Keratinocyte (primary cell): ENCODE measurements at places on chromosomes 1 and 21. TPM values are rescaled to one million over a fixed set of nuclear protein-coding genes. Genes with fewer than 3 reads are reported as not detected.
A peak's percentile ranks its signal among the peaks of the same experiment; 100 is the strongest.

- no peak for DNase-seq
Measured at GRCh38 chr1:108199781-108200686, at the start of gene SLC25A24. TSS of gene SLC25A24 (minus strand) at chr1:108200343. CDS start at chr1:108200138, 205 bp downstream.

DNA sequence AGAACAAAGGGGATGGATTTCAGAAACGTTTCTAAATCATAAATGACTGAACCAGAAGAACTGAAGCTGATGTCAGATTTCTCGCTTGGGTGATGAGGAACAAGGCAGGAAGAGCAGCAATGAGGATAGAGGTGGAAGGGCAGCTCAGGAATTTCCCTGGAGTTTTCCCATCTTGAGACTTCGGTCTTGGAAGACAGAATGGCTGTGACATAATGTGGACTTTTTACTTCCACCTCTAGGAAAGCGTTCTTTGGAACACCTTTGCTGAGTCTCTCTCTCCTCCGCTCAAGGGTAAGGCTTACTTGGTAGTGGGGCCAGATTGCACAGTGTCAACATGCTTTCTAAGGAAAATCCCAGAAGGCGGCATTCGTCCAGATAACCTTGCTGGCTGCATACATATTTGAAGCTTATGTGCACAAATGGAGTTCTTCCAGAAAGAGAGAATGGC, 36.6 kb downstream of the DEGS1 start:
- DNase-seq = no peak

- no peak for DNase-seq
Measured at GRCh38 chr1:86503406-86504136, 34.8 kb downstream of the CLCA1 start.

DNA sequence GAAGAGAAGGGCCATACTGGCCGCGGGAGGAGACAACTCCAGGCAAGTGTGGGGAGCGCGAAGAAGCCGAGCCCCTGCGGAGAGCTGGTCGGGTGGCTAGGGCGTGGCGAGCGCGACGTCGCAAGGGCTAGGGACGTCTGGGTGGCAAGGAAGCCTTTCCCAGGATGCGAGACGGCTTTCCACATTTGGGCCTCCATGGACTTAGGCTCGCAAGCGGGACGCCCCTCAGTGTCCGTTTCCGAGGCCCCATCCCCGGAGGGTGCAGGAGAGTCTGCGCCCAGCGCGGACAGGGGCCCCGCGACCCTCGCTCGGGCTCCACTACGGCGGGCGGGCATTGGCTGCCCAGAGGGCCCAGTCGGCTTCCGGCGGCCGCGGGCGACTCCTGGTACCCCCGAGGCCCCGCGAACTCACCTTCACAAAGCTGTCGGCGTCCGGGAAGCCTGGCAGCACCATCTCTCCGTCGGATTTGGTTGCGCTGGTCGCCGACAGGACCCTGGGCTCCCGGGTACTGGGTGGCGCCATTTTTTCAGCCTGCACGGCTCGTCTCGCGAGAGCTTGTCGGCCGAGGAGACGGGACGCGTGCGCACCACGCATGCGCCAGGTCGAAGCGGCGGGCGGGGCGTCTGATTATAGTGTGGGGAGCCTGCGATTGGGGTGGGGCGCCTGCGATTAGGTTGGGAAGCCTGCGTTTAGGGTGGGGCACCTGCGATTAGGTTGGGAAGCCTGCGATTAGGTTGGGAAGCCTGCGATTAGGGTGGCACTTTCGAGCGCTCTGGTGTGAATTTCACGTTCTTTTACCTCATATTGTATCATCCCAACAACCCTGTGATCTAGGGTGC, at the start of gene EXOSC10:
EXOSC10 (minus strand) TSS at position 560 of the 839 bp plus-strand sequence; CDS start at position 522, 38 bp downstream.
- DNase-seq = peak; percentile 55

DNA sequence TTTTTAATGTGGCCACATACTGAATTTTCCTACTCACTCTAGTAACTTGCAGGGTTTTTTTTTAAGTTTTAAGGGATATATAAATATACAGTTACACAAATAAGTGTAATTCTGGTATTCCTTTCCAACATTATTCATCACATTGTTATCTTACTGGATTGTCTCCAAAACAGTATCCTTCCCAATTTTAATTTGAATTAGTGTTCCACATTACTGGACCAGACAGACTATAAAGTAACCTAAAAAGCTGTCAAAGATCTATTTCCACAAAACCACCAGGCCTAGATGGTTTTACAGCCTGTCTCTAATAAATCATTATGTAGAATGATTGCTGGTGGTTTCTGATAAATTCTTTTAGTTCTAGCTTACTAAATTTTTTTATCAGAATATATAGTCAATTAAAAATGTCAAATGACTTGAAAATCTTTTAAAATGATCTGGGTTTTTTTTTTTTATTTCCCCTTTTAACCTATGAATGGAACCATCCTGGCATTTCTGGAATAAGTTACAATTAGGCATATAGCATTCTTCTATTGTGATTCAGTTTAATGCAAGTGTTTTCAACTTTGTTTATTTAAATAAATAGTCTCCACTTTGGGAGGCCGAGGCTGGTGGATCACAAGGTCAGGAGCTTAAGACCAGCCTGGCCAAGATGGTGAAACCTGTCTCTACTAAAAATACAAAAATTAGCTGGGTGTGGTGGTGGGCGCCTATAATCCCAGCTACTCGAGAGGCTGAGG, 59.3 kb downstream of the PACC1 start:
- no peak for DNase-seq

DNA sequence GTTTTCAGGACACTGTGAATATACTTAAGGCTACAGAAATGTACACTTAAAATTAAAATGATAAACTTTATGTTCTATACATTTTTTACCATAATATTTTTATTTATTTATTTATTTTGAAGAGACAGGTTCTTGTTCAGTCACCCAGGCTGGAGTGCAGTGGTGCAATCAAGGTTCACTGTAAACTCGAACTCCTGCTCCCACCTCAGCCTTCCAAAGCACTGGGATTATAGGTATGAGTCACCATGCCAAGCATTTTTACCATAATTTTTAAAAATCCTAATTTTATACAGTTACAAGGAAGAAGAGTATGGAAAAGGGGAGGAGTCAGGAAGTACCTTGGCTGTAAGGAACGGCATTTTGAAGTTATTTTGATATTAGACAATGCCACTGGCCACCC, 23.6 kb upstream of the ANGPTL3 start:
- no peak for DNase-seq

DNA sequence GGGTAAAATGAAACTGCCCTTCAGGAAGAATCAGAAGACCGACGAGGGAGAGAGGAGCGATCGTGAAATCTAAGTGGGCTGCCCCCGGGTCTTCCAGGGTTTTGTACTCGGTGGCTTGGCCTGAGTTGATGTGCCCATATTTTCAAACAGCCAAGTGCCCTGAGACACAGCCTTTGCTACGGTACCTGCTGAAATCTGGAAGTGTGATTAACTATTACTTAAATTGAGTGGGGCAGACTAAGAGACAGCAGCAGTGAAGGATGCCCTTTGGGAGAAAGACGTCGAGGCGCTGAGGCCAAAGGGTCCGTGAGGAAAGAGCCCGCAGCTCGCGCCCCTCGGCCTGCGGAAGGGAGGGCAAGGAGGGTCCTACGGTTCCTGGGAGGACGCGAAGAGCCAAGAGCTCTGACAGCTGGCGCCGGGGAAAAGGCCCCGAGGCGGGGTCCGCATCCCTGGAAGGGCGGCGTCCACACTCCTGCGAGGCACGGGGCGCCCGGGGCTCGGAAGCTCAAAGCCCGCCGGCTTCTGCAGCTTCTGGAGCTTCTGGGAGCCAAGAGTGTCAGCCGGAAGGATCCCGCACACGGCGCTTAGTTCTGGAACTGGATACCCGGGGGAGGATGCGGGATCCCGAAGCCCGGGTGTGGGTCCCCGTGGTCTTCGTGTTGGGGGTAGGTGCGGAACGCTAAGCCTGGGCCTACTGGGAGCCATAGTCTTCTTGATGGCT, 15.4 kb upstream of the RNU1-4 start:
- DNase-seq = no peak

- no peak for DNase-seq
Measured at GRCh38 chr1:16267690-16268180, 30.8 kb upstream of the CPLANE2 start.

DNA sequence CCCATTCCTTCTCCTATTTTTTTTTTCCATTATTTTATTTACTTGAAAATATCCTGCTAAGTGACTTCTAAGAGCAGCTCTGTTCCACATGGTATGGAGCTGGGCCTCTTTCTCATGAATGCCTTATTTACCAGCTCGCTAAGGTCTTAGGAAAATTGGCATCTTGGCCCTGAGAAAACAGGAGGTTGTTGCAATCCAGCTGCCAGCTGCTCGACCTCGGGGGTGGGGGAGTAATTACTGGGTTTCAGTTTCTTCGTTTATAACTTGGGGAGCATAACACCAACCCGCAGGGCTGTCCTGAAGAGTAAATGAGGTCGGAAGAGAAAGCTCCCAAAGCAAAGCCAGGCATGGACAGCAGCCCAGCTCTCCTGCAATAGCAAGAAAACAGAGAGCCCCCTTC, 176.3 kb downstream of the AJAP1 start:
- no peak for DNase-seq

DNA sequence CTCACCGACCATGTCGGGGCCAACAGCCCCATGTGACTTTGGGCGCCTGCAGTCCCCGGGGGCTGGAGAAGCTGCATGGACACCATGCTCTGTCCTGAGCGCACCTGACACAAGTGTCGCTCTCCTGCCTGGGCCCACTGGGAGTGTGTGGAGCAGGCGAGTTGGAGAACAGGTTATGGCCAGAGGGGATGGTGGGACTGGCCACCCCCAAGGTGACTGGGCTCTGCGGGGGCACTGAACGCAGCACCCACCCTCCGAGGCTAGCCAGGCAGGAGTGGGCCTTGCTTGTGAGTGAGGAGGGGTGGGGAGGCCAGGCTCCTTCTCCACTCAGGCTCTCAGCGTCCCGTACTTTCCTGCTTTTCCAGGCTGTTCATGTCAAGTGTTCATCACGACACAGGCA, 35.6 kb downstream of the SNAP47 start:
- no peak for DNase-seq

- no peak for DNase-seq
Measured at GRCh38 chr1:17514776-17515175, 24.7 kb upstream of the ARHGEF10L start.

GRCh38 chr1:231855926-231856325, 229.3 kb downstream of the DISC1 start:
- DNase-seq = no peak

DNA sequence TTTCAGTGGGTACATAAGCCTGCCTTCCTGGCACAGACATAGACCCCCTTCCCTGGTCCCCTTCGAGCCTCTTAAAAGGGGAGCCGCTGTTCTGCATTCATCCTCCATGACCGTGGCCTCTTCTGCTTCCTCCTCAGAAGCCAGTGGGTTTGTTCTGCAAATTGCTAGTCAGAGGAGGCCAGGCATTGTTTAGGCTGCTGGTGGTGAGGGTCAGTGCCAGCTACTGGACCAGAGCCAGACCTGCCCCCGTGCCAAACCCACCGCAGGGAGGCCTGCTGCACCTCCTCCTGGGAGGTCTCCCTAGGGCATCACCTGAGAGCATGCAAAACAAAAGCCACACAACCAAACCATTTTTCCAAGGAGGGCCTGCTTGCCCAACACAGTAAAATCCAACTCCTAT, 178.4 kb downstream of the MIS18A start:
- DNase-seq = no peak

GRCh38 chr1:206005234-206005633, 2.0 kb upstream of the RAB7B start:
- no peak for DNase-seq

DNA sequence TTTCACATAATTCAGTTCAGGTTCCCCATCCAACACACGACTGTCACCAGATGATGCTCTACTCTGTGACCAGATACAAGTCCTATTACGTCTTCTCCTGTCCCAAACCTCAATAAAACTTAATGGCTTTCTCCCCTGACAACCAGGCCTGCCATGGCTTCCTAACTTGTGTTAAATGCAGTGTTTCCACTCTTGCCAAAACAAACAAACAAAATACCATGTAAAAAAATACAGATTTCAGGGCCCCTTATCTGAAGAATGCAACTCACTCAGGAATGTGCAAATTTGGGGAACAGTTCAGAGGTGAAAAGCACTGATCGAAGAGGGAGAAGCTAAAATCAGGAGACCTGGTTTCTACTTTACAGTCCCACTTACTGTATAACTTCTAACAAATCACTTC, 863 bp upstream of the NUF2 start:
- DNase-seq = no peak

GRCh38 chr1:160148121-160148520, 3.3 kb upstream of the ATP1A4 start:
- no peak for DNase-seq

GRCh38 chr21:15722591-15723324, 7.0 kb upstream of the USP25 start:
- DNase-seq = no peak

DNA sequence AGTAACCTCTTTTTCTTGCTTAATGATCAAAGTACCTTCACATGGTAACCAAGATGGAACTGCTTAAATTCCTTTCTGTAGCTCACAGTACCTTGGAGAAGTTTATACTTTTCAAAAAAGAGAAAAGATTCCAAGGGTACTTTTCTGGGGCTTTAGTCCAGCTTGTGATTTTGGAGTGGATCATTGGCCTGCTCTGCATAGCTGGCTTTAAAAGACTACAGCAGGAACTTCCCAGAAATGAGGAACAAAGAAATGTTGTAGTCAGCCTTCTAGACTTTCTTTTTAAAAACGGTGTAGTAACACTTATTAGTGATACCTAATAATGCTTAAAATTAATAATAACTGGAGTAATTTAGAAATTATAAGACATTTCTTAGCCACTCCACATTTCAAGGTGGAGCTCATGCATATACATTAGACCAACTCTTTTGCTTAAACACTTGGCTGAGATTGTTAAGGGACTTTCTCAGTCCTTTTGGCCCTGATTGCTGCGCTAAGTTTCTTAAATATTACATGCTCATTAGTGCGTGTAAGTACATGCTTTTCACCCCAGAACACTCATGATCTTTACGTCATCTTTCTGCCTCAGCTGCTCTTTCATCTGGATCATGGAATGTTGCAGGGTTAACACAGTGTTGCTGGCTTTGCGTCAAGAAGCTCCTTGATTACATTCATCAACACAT, 57.3 kb downstream of the SDCCAG8 start:
- peak; percentile 67 for DNase-seq

- no peak for DNase-seq
Measured at GRCh38 chr1:9345471-9345870, 52.8 kb downstream of the SPSB1 start.

KRTAP26-1 gene
- not detected in 3 replicates for polyA plus RNA-seq

TFF1 gene
- polyA plus RNA-seq = not detected in 3 replicates

FAM167B gene
- polyA plus RNA-seq = 0.06 to 0.07 TPM in 2 of 3 replicates, not detected in the other

TRIM45 gene
- 2.5 to 2.7 TPM (median 2.6 TPM) in 3 replicates for polyA plus RNA-seq

SLC26A9 gene
- 0.03 to 0.08 TPM (median 0.03 TPM) in 3 replicates for polyA plus RNA-seq

FOXJ3 gene
- polyA plus RNA-seq = 26.7 to 40.2 TPM (median 30.2 TPM) in 3 replicates

CFAP74 gene
- not detected in 3 replicates for polyA plus RNA-seq

ZNF695 gene
- 0.30 to 0.89 TPM (median 0.74 TPM) in 3 replicates for polyA plus RNA-seq

PARK7 gene
- 296 to 502 TPM (median 471 TPM) in 3 replicates for polyA plus RNA-seq

ATP6V1G3 gene
- not detected in 3 replicates for polyA plus RNA-seq

MATN1 gene
- 0.05 to 0.13 TPM in 2 of 3 replicates, not detected in the other for polyA plus RNA-seq
